ENCODE measurements at places on chromosomes 16 and 17. TPM values are rescaled to one million over a fixed set of nuclear protein-coding genes. Genes with fewer than 3 reads are reported as not detected.

The ZNF267 gene
- total RNA-seq, result 30.8 TPM

The CPHXL2 gene
- not detected for total RNA-seq

The BAHCC1 gene
- total RNA-seq, result 13.6 TPM

The FNDC8 gene
- total RNA-seq, result not detected

The HOXB9 gene
- total RNA-seq, result not detected

All from left lung (tissue), 14 donors.